Stimulated activated CD4-positive, alpha-beta T cell treated with anti-CD3 and anti-CD28 coated beads, Interleukin-4, amount 100 ng/mL, for 4 hours (primary cell): ENCODE measurements at places on chromosomes 12 and 14.

GRCh38 chr12:118704527-118705241 lies 276.7 kb upstream of the SRRM4 start:
- DNase-seq, result no peak

DNA sequence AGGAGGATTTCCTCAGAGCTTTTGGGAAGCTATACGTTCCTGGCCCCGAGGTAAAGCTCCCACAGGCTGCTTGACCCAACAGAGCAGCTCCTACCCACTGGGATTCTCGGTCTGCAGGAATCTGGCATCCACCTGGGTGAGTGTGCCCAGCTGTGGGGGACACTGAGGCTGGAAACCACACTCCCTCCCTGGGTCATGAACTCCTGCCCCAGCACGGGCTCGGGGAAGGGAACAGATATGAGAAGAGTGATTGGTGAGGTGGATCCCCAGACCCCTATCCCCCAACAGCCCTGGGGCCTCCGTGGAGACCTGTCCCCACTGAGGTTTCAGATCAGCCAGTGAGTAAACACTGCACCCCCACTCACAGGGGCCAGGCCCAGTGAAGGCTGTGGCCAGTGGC lies 3.3 kb downstream of the FAIM2 start:
- no peak for DNase-seq

GRCh38 chr12:72677139-72677538 lies 405.0 kb downstream of the TRHDE start:
- no peak for DNase-seq

- no peak for DNase-seq
Observed at GRCh38 chr12:42686514-42687172, 97.1 kb upstream of the PRICKLE1 start.

- no peak for DNase-seq
Observed at GRCh38 chr12:21509768-21510167, 8.2 kb downstream of the GOLT1B start.

- DNase-seq, result no peak
Observed at GRCh38 chr14:99537399-99537798, 56.2 kb downstream of the CCNK start.

DNA sequence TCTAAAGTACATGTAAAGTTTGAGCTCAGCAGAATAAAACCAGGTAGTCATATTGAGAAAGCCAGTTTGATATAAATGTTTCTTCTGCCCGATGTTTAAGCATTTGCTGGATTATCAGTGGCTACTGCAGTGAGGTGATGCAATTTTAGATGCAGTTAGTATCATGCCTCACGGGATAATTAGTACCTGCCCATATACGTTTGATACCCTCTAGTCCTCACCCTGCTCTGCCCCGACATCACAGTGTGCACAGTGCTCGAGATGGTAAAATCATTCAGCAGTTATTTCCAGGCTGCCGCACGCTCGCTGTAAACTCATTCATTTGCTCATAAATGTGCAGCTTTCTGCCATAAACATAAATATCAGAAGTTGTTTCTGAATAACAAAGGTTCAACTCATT lies 152.7 kb downstream of the PELI2 start:
- no peak for DNase-seq
